ENCODE measurements at places on chromosomes 6 and 20.

GRCh38 chr6:8229915-8230756 lies 127.8 kb upstream of the EEF1E1 start:
- DNase-seq: no peak

GRCh38 chr6:43947860-43948259 lies 177.8 kb downstream of the VEGFA start:
- DNase-seq: no peak

- no peak for DNase-seq
Measured at GRCh38 chr6:128138694-128139093, 237.8 kb upstream of the THEMIS start.

- DNase-seq: no peak
Measured at GRCh38 chr6:134419716-134420115, 101.8 kb upstream of the SGK1 start.

- no peak for DNase-seq
Measured at GRCh38 chr6:154447954-154448353, 62.5 kb downstream of the CNKSR3 start.

GRCh38 chr6:52908526-52908925 lies 972 bp downstream of the GSTA3 start:
- DNase-seq: no peak

GRCh38 chr20:17895641-17896171 lies 72.9 kb downstream of the SNX5 start:
- no peak for DNase-seq

DNA sequence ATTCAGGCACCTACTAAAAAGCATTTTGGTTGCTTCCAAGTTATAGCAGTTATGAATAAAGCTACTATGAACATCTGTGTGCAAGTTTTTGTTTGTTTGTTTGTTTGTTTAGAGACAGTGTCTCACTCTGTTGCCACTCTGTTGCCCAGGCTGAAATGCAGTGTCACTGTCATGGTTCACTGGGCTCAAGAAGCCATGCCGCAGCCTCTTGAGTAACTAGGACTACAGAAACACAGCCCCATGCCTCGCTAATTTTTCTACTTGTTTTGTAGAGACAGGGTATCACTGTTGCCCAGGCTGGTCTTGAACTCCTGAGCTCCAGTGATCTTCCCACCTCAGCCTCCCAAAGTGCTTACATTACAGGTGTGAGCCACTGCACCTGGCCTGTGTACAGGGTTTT lies 795.9 kb downstream of the EPHA7 start:
- DNase-seq: no peak

DNA sequence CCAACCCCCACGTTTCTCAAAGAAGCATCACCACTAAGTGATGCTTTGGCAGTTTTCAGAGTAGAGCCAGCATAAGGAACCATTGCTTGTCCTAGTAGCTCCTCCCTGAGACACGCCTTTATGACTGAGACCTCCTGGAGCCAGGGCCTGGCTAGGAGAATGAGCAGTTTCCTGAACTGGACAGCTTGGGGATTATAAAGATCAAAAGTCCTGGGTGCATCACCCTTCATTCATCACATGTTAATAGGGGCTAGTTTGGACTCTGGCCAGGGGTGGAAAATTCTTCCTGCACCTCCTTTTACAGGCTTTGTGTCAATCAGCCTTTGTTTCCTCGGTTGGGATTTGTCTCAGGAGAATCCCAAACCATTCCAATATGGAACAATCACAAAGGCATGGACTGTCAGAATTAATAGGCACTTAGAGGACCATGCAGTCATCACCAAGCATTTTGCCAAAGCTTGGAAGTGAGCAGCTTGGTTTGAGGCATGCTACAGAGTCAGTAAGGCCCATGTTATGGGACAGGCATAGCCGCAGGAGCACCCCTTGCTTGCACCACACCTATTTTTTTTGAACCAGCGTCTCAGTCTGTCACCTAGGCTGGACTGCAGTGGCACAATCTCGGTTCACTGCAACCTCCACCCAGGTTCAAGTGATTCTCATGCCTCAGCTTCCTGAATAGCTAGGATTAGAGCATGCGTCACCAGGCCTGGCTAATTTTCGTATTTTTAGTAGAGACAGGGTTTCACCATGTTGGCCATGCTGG lies 64.9 kb upstream of the TGM3 start:
- no peak for DNase-seq

GRCh38 chr20:1094751-1095150 lies 23.7 kb upstream of the PSMF1 start:
- DNase-seq: no peak

DNA sequence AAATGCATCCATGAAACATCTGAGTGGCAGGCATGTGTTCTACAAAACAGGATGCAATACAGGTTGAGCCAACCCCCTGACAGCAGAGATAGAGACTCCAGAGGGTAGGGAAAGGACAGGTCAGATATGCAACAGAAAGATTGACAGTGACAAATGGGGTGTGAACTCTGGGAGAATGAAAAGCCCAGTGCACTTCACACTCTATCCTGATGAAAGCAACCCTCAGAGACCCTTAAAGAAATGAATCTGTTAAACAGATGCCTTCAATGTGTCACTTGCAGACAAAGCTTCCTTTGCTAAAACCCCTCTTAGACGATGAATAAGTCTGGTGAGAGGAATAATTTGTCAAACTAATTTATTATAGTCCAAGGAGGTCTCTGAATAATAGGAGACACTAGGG lies 89.9 kb downstream of the RFPL4B start:
- DNase-seq: no peak

GRCh38 chr6:44129841-44130322 lies 2.5 kb downstream of the TMEM63B start:
- DNase-seq: no peak

DNA sequence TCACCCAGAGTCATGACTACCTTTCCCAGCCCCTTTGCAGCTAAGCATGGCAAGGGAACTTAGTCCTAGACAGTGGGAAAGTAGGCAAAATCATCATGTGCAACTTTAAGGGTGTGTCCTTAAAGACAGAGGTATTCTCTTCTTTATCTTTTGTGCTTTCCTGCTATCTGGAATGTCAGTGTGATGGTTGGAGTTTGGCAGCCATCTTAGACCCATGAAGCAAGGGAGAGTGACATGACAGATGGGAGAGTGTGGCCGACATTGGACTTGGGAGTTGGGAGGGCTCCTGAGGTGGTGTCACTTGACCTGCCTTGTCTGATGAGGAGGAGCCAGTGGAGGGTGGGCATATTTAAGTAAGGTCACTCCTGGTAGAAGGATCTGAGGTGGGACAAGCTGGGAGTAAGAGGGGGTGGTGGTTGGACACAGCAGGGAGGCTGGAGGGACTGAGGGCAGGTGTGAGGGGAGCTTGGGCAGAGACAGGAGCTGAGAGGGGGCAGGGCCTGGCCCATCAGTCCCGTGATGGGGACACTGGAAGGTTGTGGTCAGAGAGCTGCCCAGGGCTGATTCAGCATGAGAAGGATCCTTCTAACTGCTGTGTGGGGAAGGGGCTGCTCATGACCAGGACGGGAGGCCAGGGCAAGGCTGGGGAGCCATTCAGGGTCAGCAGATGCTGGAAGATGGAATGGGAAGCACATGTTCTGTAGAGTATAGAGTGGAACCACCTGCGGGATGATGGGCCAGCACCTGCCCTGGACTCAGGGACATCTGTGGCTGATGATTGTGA lies 29.5 kb upstream of the SULF2 start:
- DNase-seq: no peak

DNA sequence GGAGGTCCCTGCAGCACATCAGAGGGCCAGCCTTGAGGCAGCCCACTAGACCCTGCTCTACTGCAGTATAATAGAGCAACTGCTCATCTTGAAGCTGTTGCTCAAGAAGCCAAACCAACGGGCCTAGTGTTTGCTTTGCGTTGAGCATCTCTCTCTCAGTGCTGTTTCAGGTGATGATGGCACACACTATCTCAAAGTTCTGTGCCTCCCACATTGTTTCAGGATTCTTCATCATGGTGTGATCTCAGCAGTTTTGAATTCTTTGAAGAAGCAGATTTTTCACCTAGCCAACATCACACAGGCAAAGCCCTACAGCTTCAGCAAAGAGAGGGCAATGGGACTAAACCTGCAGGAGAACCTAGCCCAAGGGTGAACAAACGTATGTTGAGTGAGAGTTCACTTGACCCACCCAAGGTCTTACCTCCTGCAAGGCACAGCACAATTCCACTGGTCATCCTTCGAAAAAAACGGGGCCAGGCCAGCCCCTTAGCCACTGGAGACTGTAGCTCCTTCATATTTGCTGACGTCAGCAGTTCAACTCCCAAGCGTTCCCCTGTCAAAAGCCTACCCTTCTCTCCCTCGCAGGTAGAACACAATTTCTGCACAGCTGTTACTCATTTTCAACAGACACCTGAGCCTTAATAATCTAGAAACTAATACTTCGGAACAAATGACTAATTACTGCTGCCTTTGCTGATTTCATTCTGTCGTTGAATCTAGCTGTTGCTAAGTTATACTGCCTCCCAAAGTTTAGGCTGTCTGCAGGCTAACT lies 15.8 kb downstream of the MYB start:
- no peak for DNase-seq

GRCh38 chr20:10576411-10577090 lies 97.2 kb downstream of the JAG1 start:
- no peak for DNase-seq

GRCh38 chr20:41030061-41030460 lies 1.4 kb downstream of the TOP1 start:
- DNase-seq: no peak

DNA sequence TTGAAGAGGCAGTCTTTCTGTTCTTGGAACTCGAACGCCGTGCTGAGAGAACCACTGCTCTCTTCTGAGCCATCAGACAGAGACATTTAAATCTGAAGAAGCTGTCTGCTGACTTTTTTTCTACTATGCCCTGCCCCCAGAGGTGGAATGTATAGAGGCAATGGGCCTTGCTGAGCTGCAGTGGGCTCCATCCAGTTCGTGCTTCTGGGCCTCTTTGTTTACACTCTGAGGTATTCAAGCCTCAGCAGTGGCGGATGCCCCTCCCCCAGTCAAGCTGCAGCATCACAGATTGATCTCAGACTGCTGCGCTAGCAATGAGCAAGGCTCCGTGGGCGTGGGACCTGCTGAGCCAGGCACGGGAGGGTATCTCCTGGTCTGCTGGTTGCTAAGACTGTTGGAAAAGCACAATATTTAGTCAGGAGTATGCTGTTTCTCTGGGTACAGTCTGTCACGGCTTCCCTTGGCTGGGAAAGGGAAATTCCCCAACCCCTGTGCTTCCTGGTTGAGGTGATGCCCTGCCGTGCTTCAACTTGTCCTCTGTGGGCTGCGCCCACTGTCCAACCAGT lies 526.8 kb downstream of the CD109 start:
- no peak for DNase-seq

DNA sequence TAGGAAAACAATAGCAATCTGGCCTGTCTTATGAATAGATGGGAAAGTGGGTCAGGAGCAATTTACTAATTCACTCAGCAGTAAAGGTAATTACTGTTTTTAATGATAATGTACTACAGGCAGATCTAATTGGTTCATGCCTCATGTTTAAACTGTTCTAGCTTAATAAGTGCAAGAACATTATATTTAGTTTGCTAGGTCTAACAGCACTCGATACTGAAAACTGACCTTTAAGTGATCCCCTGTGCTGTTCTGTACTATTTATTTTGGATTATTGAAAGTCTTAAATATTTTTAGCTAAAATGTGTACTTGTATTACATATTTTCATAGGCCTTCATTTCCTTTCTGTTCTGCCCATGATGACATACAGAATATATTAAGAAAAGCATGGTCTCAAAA lies 998.0 kb upstream of the GJE1 start:
- no peak for DNase-seq

DNA sequence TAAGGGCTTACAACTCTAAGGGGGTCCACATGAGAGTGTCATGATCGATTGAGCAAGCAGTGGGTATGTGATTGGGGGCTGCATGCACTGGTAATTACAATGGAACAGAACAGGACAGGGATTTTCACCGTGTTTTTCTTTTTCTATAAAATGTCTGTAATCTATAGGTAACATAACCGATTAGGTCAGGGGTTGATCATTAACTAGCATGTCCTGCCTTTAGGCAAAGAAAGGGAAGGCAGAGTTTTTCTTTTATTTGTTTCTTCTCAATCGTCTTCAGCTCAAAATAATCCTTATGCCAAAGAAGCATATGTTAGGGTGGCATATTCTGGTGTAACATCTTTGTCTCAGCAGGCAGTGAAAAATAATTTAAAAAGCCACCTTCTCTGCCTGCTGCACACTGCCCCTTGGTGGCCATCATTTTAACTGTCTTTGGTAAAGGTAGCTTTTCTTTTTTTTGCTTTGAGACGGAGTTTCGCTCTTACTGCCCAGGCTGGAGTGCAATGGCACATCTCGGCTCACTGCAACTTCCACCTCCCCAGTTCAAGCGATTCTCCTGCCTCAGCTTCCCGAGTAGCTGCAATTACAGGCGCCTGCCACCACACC lies 9.7 kb upstream of the CEP43 start:
- peak; percentile 47 for DNase-seq

GRCh38 chr6:31058128-31058894 lies 48.0 kb downstream of the MUC22 start:
- DNase-seq: no peak

DNA sequence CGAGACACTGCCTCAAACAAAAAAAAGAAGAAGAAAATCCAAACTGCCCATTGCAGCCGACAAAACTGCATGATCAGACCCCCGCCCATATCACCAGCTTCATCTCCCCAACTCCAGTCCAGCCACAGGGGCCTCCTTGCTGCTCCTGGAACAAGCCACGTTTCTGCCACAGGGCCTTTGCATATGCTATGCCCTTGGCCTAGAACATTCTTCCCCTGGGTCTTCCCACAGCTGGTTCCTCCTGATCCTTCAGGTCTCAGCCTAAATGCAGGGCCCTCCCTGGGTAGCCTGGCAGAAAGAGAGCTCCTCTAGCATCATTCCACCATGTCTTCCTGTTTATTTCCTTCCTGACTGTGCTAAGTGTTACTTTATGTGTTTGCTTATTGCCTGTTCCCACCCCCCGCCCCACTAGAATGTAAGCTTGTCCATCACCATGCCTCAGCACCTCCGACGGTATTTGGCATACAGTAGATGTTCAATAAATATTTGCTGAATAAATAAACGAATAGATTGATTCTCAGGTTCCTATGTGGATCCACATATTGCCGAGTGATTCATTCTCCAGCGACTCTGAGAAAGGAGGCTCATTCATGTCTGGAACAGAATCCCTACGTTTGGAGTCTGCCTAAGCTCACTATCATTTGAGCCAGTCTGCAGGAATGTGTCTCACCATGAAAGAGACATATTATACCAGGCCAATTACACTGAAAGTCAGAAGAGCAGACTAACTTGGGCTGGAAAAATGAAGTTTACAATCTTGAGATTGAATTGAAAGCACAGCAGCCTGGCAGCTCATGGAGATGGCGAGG lies 56.1 kb downstream of the NFATC2 start:
- no peak for DNase-seq

DNA sequence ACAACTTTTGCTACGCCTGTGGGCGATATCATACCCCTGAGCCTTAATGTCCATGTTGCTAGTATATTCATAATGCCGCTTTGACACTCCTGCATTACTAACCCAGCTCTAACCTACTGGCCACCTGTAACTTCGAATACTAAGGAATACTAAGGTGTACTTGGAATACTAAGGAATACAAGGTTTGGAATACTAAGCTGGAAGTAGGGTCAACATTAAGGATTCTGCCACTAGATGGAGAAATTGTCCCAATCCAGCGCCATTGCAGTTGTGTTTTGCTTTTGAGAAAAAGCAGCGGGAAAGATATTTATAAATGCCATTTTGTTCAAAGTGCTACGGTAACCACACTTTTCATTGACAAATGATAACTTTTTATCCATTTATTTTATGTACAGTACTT lies 10.7 kb downstream of the TBXT start:
- peak; percentile 29 for DNase-seq
